ENCODE measurements at places on chromosomes 3 and 15.

DNA sequence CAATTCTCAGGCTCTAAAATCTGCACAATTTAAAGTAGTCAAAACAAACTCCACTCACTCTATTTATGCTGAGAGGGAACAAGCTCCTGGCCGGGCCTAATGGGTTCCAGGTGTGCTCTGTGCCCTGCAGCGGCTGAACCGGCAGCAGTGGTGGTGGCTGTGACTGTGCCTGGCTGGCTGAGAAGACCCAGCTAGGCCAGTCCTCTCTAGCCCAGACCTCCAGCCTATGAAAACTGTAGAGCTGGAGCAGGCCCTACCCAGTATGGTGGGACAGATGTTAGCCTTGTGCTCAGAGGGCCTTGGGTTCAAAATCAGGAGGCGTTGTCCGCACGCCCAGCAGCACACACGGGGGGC lies 37.0 kb downstream of the EPHB3 start:
- no peak for DNase-seq

DNA sequence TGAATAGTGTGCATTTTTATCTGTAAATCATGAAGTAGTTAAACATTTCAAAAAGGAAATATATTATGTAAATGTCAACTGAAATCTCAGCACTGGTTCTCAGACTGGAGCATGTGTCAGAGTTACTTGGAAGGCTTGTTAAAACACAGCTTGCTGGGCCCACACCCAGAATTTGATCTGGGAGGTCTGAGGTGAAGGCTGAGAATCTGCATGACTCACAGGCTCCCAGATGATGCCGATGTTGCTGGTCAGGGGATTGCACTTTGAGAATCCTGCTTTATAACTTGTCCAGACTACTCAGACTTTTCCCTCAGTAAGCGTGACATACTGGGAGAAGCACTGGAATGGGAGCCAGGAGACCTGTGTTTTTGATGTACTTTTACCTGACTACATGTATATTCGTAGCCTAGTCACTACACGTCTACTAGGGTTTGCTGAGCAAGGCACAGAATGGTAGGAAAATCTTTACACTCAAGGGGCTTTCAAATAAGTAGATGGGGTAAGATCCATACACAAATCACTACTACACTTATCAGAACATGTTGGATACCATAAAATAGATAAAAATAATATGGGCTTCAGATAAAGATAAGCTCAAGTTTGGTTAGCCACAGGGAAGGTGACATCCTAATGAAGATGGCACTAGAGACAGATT lies 77.1 kb upstream of the MEX3B start:
- DNase-seq = no peak

GRCh38 chr3:191455257-191455952 lies 5.6 kb upstream of the PYDC2 start:
- DNase-seq = no peak

DNA sequence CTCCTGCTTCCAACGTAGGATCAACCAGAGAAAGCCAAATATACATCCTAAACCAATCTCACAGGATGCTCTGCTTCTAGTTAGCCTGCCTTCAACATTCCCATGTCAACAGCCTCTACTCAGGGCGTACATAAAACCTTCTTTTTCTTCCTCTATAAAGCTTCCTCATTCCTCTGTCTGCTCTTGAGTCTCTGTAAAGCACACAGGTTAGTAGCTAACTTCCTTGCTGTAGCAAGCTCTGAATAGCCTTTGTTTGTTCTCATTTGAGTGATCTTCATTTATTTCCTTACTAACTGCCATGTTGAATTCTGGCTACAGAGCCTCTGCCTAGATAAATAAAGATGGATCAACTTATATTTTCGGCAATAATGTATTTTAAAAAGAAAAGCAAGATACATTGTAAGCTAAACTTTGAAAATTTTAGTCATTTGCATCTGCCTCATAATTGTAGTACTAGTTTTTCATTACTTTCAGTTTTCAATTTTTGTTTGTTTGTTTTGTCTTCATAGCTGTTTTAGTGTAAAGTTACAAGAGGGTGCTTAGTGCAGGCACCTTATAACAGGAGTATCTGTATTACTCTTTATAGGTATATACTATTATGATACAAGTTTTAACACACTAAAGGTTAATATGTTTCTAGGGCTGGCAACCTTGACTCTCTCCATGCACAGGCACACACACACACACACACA lies 498.2 kb downstream of the PYDC2 start:
- DNase-seq = no peak

- no peak for DNase-seq
Observed at GRCh38 chr3:38645601-38646000, 3.9 kb downstream of the SCN5A start.

GRCh38 chr3:114900908-114901307 lies 246.2 kb downstream of the ZBTB20 start:
- DNase-seq = no peak

GRCh38 chr3:124775877-124776276 lies 45.6 kb downstream of the UMPS start:
- DNase-seq = no peak

GRCh38 chr3:194760494-194761137 lies 74.9 kb downstream of the FAM43A start:
- DNase-seq = no peak

DNA sequence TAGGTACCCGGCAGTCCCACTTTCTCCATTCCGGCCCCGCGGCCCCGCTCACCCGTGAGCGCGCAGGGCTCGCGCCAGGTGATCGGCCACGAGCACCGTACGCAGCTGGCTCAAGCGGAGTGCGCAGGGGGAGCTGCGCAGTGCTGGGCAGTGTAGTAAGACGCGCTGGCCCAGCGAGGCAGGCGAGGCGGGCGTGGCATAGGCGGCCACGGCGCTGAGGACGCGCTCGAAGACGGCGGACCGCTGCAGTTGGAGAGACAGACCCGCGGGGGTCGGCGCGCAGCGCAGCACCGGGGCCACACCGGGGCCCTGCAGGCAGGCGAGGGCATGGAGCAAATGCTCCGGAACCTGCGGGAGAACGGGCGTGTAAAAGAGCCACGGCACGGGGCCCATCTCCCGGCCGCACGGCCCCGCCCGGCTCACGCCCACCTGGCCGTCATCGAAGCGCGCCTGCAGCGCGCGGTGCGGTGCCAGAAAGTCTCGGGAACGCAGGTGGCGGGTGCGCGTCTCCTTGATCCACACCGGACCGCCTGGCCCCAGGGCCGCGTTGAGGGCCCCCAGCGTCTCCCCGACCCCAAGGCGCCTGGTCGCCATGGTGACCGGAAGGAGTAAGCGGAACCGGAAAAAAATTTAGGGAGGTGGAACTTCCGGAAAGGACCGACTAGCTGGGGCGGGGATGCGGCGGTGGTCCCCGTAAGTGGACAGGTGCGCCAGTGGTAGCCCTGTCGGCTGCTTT lies at the start of gene DALRD3:
TSS of gene DALRD3 (minus strand) at position 610 of the 736 bp plus-strand sequence. CDS start at position 594, 16 bp downstream.
- peak; percentile 73 for DNase-seq

All from Peyer's patch (tissue), 4 donors.